Activated T-cell treated with anti-CD3 and anti-CD28 coated beads, Interleukin-2, amount 50 U/mL, for 72 hours (primary cell): ENCODE measurements at places on chromosomes 13 and 19.
A peak's percentile ranks its signal among the peaks of the same experiment; 100 is the strongest.

GRCh38 chr19:39172700-39173501 is 23.9 kb upstream of the NCCRP1 start:
- DNase-seq: no peak

DNA sequence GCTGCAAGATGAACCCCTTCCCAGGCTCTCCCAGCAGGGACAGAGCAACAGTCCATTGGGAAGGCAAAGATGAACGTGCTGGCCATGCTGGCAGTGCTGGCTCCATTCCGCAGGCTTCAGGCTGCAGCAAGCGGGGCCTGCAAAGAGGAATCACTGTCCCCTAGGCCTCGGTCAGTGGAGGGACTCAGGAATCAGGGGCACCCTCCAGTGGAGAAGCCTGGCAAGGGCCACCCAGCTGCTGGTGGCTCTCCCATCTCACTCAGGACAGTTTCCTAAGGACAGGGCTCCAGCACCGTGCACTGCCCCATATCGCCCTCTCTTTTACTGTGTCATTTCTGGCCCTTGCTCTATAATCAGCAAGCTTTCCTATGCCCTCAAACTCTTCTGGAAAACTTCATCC is 498.6 kb downstream of the EFNB2 start:
- DNase-seq: no peak

GRCh38 chr19:8001651-8001994 is 3.8 kb downstream of the ELAVL1 start:
- no peak for DNase-seq

DNA sequence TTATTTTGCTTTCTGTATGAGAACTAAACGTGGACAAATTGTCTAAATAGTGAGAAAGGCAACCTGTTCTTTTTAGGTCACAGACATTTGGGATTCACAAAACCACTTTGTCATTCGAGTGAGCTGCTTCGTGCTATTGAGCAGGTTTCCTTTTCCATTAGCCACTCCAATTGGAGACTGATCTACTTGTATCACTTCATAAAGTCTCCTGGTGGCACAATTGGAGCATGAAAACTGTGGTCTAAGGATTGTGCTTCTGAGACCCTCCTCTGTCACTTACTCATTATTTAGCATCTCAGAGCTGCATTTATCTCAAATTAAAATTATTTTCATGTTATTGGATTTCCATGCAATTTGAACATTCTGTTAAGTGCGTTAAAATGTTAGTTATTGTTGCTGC is 397.7 kb downstream of the TDRD3 start:
- DNase-seq: no peak

- peak; percentile 99 for DNase-seq
Measured at GRCh38 chr19:39403331-39404312, 3.0 kb upstream of the ZFP36 start.

DNA sequence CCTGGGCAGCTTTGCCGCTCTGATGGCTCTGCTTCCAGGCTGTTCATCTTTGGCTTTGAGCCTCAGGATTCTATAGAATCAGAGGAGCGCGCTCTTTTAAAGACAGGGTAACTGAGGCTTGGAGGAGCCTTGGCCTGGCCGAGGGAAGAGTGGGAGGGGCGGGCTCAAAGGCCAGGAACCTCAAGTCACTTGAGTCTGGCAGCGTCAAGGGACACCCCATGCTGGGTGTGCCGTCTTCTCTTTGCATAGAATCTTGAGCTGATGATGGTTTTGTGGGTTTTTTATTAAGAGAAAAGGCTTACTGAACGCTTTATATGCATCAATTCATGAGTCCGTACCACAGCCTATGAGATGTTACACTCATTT is 1.1 kb downstream of the PGLS start:
- DNase-seq: no peak

GRCh38 chr13:76769271-76769791 is 116.9 kb downstream of the KCTD12 start:
- DNase-seq: no peak

DNA sequence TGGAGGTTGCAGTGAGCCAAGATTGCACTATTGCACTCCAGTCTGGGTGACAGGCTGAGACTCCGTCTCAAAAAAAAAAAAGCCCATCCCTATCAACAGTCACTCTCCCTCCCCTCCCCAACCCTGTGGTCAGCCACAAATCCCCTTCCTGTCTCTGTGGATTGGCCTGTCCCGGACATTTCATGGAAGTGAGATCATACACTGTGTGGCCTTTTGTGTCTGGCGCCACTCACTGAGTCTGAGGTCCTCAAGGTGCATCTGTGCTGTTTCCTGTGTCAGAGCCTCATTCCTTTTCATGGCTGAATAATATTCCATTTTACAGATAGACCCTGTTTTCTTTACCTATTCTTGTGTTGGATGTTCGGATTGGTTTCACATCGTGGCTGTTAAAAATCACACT is 149.5 kb downstream of the PTPRS start:
- DNase-seq: no peak

DNA sequence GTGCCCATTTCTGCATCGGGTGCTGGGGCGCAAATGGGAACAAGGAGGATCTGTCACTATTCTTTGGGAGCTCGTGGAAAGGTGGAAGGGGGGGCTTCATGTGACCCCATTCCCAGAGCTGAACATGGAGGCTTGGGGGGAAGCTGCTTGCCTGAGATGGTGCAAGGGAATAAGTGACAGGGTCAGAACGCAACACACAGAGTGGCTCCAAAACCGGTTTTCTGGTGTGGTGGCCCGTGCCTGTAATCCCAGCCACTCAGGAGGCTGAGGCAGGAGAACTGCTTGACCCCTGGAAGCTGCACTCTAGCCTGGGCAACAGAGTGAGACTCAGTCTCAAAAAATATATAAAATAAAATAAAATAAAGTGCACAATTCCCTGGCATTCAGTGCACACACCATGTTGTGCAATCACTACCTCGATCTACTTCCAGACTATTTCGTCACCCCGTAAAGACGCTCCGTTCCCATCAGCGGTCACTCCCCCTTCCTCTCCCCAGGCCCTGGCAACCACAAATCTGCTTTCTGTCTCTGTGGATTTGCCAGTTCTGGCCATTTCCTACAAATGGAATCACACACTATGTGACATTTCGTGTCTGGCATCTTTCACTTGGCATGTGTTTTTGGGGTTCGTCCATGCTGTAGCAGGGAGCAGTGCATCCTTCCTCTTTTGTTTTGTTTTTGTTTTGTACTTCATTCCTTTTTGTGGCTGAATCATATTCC is 18.2 kb upstream of the COMP start:
- DNase-seq: no peak

GRCh38 chr19:14413693-14414181 is 5.4 kb downstream of the DDX39A start:
- DNase-seq: no peak

- DNase-seq: no peak
Measured at GRCh38 chr19:54804101-54804500, 691 bp downstream of the KIR2DL4 start.

DNA sequence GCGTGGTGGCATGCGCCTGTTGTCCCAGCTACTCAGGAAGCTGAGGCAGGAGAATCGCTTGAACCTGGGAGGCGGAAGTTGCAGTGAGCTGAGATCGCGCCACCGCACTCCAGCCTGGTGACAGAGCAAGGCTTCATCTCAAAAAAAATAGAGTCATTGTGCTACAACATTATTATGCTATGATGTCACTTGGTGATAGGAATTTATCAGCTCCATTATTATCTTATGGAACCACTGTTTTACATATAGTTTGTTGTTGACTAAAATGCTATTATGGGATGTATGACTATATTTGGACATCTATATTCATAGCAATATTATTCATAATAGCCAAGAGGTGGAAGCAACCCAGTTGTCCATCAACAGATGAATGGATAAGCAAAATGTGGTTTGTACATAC is 26.4 kb upstream of the SLC7A1 start:
- DNase-seq: no peak

DNA sequence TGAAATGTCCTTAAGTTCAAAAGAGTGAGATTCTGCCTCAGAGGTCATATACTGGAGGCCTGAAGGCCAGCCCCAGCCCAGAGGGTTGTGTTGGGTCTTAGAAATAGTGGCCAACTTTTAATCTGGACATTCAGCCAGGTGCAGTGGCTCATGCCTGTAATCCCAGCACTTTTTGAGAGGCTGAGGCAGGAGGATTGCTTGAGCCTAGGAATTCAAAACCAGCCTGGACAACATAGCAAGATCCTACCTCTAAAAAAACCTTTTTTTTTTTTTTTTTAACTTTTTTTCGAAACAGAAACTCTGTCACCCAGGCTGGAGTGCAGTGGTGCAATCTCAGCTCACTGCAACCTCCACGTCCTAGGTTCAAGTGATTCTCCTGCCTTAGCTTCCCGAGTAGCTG is 15.5 kb downstream of the DPF1 start:
- DNase-seq: no peak

GRCh38 chr13:38535261-38535660 is 151.6 kb upstream of the FREM2 start:
- DNase-seq: no peak

GRCh38 chr19:3398114-3398899 is 31.9 kb downstream of the NFIC start:
- DNase-seq: no peak

DNA sequence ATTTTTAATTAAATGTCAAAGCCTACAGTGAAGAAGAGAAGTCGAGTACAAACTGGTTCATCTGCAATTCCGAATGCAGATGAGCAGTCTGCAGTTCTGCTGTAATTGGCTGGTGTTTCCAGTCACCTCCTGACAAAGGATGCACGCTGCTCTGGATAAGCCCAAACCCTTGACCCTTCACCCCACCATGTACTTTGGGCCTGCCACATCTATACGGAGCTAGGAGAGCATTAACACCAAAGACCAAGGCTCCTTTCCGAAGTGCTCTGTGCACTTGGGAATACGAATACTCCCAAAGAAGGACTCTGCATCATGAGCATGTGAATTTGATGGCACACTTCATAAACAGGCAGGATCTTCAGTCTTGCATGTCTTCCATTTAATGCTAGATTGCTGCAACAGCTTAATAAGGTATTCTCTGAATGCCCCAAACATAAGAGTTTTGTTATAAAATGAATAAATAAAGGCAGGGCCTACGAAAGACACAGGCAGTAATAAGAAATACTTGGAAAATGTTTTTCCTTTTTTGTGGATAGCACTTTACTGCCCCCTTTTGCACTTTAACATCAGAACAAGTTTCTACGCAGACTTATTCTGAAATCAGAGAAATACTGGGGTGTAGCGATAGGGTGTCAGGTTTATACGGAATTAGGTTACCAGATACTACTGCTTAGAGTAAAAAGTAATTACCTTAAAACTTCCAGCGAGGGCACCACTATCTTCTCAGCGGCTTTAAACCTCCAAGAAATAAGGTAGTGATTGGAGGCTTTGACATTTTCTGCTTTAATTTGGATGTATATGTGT is 15.0 kb downstream of the EFNB2 start:
- no peak for DNase-seq

DNA sequence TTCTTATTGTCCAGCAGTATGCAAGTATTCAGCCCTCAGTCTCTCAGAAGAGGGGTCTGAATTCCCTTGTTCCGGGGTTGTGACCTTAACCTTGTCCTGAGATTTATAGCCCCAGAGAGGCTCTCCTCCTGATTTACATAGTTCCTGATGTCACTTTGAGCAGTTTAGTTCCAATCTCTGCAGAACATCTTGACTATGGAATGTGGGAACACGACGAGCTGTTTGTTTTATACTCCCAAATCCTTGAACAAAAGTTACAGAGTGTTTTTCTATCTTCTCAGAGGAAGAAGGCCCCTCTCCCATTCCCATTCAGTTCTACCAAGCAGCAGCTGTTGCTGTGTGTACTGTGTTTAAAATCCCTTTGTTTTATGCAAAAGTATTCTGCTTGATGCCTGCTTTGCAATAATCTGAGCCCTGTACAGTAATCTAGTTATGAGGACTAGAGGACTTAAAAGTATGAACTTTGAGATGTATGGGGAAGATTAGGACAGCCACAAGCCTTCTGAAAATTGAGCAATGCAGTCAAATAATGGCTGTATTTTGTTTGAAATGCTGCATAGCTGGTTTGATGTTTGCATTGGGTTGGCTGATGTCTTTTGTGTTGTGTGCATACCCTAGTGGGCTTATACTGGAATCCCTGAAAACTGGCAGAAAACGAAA is 74.7 kb downstream of the KL start:
- no peak for DNase-seq

- no peak for DNase-seq
Measured at GRCh38 chr13:76609643-76610042, 276.6 kb downstream of the KCTD12 start.

- peak; percentile 49 for DNase-seq
Measured at GRCh38 chr19:10419200-10419645, 1.1 kb upstream of the PDE4A start.

DNA sequence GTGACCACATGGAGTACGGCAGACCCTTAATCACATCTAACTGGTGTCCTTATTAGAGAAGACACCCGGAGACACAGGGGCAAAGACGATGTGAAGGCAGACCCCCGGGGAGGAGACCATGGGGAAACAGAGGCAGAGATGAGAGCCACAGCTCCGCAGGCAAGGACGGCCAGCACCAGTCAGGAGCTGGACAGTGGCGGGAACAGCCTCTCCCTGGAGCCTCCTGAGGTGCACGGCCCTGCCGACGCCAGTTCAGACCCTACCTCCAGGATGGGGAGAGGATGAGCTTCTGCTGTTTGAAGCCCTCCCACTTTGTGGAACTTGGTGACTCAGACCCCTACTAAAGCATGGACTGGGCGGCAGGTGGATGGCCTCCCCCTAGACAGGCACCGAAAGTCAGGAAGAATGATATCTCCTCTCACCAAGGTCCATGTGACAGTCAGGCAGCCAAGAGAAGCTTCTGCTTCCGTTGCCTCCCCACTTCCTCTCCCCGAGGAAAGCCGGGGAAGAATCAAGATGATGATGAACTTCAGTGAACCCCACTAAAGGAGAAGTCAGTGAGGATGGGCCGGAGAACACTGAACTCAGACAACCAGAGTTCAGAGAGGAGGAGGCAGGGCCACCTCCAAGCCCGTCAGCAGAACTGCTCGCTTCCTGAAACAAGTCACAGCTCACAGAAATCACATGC is 25.4 kb downstream of the RAB20 start:
- no peak for DNase-seq

- no peak for DNase-seq
Measured at GRCh38 chr19:35080613-35081170, 34.9 kb upstream of the FXYD3 start.

DNA sequence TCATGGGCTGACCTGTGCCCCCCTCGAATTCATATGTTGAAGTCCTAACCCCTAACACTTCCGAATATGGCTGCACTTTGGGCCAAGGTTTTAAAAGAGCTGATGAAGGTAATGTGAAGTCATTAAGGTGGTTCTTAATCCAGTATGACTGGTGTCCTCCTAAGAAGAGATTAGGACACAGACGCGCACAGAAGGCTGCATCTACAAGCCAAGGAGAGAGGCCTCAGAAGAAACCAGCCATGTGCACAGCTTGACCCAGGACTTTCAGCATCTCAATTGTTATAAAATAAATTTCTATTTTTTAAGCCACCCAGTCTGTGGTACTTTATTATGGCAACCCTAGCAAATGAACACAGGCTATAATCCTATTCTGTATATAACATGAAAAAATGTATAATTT is 99.9 kb downstream of the DOCK9 start:
- no peak for DNase-seq

- DNase-seq: no peak
Measured at GRCh38 chr19:9058905-9059667, 27.8 kb upstream of the OR1M1 start.

DNA sequence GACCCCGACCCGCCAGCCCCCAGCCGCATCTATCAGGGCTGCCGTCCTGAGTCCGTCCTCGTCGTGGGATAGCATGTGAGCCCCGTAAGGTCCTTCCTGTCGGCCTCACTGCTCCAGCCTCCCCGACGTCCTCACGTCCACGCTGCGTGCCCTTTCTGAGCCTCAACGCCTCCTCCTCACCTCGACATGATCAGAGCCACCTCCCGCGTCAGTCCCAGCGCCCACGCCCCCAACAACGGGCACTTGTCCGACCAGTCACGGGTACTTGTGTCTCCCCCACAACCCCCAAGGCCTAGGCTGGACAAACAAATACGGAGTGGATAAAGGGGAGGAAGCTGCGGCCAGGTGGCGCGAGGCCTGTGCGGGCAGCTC is 665 bp downstream of the ZNF497 start:
- DNase-seq: peak; percentile 65
